Stimulated activated CD4-positive, alpha-beta T cell treated with anti-CD3 and anti-CD28 coated beads, TNF-alpha, amount 100 ng/mL, for 24 hours (primary cell): ENCODE measurements at places on chromosomes 13 and 19.

- no peak for DNase-seq
Measured at GRCh38 chr13:75050419-75051046, 431.4 kb downstream of the TBC1D4 start.

DNA sequence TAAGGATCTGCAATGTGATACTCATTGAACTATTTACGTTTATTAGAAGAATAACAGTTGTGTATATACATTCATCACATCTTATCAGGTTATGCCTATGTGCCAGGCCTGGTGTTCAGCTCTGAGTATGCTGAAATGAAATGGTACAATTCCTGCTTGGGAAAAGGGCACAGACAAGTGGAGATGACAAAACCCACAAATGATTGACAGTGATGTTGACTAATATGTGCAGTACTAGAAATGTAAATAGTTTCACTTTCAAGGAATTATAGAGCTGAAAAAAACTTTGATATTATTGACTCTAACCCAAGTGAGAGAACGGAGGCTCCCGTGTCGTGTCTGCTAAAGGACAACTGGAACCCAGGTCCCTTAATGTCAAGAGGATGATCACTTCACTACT, 386.8 kb upstream of the DACH1 start:
- DNase-seq = no peak

- DNase-seq = no peak
Measured at GRCh38 chr13:112252804-112253590, 123.2 kb upstream of the SPACA7 start.

DNA sequence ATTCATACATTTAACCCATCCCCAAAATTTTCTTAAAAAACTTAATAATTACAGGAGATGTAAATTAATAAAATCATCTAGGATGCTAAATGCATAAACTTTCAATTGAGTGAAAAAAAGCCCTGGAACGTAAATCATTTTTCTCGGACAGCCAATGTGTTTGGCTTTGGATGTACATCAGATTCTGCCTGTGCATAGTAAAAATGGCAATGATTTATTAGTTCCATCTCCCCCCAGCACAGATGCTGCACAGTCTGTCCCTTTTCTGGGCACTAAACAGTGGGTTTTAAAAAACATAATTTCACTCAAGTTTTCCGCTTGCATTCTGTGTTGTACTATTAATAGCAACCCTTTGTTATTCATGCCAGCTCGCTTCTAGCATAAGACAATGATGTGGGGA, 147.7 kb downstream of the TM9SF2 start:
- DNase-seq = no peak

GRCh38 chr13:106155411-106155810, 380.1 kb downstream of the EFNB2 start:
- DNase-seq = no peak

GRCh38 chr13:47326061-47326460, 429.2 kb upstream of the HTR2A start:
- no peak for DNase-seq

DNA sequence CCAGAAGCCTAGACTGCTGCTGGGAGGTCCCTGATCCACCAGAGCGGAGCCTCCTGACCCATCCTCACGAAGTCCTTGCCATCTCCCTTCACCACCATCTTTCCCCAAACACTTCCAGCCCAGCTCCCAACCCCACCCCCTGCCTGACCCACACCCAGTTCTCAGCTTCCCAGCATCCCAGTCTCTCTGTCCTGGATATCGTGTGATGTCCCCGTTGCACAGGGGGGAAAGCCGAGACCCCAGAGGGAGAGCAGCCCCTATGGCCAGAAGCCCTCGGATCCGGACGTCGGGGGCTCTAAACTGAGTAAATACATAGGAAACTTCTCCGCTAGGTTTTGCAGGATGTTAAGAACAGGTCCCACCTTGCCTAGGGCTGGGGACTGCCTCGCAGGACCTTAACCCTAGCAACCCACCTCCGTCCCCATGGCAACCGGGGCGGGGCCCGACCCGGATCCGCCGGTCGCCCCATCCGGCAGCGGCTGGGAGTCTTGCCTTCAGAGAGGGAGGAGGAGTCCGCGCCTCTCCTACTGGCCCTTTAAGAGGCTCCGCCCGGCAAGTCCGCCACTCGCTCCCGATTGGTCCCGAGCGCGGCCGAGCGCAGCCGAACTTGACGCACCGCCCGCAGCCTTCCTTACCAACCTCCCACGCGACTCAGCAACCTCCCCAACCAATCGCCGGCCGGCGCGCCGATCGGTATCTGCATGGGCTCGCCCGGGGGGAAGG, 451 bp upstream of the HMG20B start:
- peak; percentile 98 for DNase-seq

DNA sequence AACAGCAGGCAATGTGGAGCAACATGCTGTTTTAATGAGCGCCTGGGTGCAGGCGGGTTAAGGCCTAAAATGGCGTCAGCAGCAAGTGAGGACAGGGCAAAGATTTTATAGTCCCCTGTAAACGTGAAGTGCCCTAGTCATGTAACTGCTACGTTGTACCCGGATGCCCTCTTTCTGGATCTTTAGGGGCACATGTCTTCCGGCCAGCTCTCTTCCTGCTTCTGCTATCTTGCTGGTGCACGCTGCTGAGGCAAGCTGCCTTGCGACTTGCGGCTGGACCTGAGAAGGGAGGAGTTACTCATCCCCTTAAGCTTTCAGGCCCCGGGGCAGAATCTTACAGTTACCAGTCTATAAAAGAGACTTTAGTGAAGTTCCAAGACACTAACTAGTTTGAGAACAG, 303.6 kb upstream of the DACH1 start:
- DNase-seq = no peak

DNA sequence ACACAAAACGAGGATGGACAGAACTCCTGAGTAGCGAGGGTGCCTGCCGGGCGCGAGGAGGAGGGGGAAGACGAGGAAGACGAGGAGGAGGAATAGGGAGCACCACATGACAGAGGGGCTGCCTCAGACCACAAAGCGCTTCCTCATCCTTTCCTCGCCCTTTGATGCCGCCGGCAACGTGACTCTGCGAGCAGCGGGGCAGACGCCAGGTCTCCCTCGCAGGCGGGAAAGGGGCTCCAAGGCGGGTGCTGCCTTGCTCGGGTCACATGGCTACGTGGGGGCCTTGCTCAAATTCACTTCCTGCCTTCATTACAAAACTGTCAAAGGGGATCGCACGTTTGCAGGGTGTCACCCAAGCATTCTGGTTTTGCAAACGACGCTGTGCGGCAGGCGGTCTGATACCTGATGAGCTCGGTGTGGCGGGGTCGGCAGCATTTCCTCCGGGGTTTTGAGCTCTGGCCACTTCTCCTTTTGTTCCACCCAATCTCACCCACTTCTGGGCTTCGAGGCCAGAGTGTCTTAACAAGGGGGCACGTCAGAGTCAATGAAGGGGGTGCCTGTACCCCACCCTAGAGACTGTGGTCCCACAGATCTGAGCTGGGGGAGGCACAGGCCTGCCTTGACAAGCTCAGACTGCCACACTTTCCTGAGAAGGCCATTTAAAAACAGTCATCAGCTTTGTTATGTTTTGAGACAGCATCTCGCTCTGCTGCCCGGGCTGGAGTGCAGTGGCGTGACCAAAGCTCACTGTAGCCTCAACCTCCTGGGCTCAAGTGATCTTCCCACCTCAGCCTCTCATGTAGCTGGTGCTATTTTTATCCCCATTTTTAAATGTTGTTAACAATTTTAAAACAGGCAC, 14.9 kb downstream of the MAP2K2 start:
- DNase-seq = no peak

GRCh38 chr19:30393046-30393445, 20.9 kb downstream of the ZNF536 start:
- no peak for DNase-seq

GRCh38 chr19:31641591-31641990, 292.4 kb upstream of the TSHZ3 start:
- DNase-seq = no peak

- no peak for DNase-seq
Measured at GRCh38 chr19:3750211-3750610, 11.3 kb downstream of the APBA3 start.

DNA sequence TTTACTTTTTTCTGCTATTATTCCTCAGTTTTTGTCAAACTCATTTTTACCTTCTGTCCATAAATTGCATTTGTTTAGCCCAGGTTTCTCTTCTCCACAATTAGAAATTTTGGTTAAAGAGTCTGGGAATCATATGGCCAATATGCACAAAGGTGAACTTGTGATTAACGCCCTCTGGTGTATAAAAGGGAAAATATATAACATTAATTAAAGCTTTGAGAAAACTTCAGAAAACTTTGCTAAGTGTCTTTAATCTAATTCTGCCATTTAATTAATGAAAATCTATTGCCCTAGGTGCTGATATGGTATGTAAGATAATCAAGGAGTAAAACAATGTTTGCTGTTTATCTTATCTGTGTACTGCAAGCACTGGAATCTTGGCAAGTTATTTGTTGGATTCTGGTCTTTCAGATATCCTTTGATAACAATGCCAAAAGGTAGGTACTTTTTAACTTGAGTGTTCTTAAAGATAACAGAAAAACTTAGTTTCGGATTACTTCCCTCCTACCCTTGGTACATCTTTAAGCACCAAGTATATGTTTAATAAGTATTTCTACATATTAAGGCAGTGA, 402.6 kb downstream of the SUCLA2 start:
- no peak for DNase-seq

- no peak for DNase-seq
Measured at GRCh38 chr13:110873639-110874507, 41.0 kb downstream of the ANKRD10 start.

DNA sequence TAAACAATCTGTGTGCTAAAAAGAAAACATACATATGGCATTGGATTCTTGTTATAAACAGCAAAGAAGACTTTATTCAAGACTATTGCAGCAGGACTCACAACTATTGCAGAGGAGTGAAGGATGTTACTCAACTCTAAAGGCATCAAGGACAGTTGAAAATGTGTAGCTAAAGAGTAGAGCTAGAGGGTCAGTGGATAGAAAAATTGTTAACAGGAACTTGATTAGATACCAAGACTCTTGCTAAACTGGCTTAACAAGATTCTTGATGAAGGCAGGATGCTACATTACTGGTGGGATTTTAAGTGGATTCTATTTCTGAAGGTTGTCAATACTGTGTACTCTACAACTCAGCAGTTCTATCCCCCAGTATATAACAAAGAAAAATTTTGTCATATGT, 1183.3 kb downstream of the SLITRK1 start:
- no peak for DNase-seq

DNA sequence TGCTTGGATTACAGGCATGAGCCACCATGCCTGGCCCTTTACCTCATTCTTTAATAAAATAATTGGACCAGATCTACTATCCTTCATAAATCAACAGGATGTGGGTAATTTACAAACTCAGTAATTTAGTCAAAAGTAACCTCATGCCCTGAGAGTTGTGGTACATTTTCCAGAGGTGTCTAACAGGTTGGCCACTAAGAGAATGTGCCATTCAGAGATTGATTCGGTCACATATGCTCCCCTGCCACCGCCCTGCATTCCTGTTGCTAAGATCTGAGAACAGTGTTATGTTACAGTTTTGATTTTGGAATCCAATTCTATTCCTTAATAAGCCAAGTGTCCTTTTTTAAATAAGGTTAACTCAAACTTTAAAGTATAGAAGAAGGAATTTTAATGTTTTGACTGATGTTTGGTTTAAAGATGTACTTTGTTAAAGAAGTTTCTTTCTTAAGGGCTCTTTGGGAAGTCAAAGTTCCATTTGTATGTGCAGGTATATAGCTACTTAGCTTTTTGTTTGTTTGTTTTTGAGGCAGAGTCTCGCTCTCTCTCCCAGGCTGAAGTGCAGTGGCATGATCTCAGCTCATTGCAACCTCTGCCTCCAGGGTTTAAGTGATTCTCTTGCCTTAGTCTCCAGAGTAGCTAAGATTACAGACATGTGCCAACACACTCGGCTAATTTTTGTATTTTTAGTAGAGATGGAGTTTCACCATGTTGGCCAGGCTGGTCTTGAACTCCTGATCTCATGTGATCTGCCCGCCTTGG, 29.2 kb downstream of the PHF11 start:
- DNase-seq = no peak

GRCh38 chr13:49651570-49652354, 23.5 kb downstream of the ARL11 start:
- DNase-seq = no peak

GRCh38 chr19:19224852-19225494, 13.2 kb downstream of the NCAN start:
- DNase-seq = peak; percentile 74

DNA sequence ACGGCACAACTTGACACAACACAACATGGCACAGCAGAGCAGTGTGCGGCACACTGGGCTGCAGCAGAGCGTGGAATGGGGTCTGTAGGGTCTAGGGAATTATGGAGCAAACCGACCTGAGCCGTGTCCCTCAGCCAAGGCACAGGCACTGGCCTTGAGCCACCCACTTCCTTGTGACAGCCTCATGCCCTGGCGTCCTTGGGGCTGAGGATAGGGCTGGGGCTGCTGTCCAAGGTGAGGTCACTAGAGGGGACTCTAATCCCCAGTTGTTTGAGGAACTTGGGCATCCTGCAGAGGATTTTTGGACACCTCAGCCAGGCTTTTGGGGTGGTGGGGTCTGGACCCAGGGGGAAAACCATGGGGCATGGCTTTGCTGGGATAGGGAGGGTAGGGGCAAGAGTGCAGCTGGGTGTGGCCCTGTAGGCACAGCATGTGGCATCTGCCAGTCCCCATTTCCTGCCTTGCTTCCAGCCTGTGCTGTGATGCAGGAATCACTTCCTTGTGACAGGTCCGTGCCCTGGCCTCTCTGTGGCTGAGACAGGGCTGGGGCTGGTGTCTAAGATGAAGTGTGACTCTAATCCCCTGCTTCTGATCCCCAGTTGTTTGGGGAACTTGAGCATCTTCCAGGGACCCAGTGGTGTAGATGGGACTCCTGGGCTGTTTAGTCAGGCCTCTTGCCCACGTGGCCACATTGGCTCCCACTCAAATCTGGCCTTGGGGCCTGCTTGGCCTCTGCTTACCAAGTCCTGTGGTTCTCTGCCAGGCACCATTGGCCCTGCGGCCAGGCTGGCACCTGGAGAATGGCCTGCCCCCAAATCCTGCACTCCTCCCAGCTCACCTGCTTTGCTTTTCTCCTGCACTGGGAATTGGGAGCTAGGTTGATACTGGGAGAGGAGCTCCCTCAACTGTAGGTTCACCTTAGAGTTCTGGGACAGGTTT, 78.5 kb downstream of the SCGB2B2 start:
- DNase-seq = no peak

- DNase-seq = no peak
Measured at GRCh38 chr13:59442944-59443486, 720.7 kb downstream of the DIAPH3 start.

- DNase-seq = no peak
Measured at GRCh38 chr13:99894840-99895443, 76.6 kb downstream of the ZIC5 start.

GRCh38 chr13:71082631-71083030, 784.4 kb downstream of the DACH1 start:
- no peak for DNase-seq

- no peak for DNase-seq
Measured at GRCh38 chr13:66359910-66360552, 870.1 kb downstream of the PCDH9 start.

DNA sequence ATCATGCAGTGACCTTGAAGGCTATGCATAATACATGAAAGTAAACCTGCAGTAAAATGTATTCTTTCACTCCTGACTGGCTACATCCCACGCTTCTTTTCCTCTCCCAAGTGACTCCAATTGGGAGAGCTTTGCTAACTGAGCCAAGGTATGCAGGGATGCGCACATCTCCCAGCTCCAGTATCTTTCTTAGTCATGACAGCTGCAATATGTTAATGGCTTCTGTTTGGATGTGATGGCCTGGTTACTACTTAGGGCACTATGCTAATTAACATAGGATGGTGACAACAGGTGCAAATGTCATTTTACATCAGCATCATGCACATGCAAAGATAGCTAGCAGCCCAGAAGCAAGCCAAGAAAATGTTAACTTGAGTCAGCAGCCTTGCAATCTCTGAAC, 134.7 kb downstream of the POU4F1 start:
- DNase-seq = no peak
